Renal cortical epithelial cell (primary cell): ENCODE measurements at places on chromosomes 11 and 22. TPM values are rescaled to one million over a fixed set of nuclear protein-coding genes. Genes with fewer than 3 reads are reported as not detected.

DNA sequence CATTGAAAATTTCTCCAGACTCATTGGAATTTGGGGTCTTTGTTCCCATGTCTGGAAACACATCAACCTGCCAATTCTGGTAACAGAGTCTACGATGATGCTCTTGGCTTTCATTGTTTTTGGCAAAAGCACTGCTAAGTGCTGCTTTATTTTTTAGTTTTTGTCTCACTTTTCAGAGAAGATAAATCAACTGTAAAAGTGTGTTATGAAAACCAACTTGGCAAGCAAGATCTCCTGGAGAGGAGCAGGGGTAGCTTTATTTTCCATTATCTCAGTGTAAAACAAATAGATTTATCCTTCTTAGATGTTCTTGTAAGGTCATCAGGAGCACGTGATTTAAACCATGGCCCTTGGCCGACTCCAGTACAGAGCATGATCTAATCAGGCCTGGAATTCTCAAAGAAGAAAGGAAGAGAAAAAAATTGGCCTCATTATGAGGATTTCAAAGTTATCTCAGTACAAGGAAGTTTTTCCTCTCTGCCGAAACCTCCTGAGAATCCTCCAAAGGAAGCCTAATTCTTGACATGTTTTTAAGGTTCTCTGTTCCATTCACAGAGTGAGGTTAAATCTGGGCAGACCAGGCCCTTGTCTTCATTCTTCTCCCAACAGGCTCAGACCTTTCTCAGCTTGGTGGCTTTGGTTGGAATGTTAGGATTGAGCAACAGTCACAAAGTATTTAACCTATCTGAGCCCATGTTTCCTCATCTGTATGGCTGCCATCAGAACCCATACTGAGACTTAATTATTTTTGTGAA lies 16.4 kb upstream of the PAMR1 start:
- DNase-seq, result peak; percentile 70

GRCh38 chr11:124961972-124962609 lies 8.1 kb downstream of the CCDC15 start:
- DNase-seq, result peak; percentile 75

DNA sequence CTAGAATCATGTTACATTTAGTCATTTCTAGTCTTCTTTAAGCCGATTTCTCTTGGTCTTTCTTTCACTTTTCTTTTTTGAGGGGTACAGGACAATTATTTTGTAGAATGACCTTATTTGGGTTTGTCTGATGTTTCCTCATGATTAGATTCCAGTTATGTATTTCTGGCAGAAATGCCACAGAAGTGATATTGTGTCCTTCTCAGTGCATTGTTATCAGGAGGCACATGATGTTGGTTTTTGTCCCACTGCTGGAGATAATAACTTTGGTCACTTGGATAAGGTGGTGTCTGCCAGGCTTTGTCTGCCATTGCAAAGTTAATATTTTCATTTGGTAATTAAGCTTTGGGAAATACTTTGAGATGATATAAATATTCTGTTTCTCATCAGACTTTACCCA lies 100.3 kb downstream of the RRM1 start:
- DNase-seq, result no peak

- DNase-seq, result no peak
Measured at GRCh38 chr11:27505781-27506180, 788 bp downstream of the LIN7C start.

DNA sequence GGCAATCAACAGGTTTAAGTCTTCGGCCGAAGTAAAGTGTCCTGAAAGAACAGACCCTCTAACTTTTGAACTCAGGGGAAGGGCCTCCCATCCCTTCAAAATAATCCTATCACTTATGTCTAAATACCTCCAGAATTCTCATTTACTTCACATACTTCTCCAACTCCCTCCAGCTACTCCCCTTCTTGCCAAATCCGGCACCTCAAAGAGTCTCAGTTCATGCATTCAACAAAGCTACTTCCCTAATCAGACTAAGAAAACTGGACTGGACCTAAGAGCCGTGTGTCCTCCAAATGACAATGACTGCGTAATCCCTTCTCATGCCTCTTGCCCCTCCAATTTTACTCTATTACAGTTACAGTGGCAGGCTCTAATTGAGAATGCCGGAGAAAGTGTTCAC lies 1.3 kb downstream of the DDB1 start:
- no peak for DNase-seq

DNA sequence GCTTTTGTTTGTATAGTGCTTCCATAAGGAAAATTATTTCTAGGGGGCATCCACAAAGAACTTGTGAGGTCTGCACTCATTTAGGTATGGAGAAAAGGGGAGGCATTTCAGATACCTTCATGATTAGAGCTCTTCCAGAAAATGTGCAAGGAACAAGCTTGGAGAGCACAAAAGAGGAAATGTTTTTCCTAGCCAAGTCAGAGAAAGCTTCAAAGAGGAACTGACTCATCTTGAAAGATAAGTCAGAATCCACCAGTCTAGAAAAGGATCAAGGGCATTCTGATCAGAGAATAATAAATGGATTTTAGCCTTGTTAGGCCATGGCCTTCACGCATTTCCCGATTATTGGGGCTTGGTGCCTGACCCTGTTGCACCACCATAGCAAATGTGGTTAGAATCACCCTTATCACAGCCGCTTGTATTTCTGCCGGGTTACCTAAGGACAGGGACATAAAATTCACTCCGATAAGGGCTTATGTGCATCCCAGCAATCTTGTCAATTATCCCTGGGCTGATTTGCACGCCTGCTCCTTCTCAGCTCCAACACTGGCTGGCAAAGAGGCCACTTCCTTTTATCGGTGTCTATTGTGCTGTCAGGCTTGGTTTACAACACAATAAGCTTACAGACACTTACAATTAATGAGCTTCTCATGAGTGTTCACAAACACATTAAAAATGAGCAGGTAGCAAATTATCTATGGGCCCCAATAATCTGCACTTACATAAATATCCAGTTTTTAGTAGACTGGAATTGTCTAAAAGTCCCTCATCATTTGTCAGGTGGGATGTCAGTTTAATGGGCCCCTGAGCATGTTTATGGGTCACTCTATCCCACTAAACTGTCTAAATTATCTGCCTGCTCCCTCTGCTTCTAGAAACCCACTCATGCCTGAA lies 613.5 kb downstream of the SOX6 start:
- DNase-seq, result no peak

Gene DSCAML1
- 10.1 and 10.2 TPM in 2 replicates for total RNA-seq

DNA sequence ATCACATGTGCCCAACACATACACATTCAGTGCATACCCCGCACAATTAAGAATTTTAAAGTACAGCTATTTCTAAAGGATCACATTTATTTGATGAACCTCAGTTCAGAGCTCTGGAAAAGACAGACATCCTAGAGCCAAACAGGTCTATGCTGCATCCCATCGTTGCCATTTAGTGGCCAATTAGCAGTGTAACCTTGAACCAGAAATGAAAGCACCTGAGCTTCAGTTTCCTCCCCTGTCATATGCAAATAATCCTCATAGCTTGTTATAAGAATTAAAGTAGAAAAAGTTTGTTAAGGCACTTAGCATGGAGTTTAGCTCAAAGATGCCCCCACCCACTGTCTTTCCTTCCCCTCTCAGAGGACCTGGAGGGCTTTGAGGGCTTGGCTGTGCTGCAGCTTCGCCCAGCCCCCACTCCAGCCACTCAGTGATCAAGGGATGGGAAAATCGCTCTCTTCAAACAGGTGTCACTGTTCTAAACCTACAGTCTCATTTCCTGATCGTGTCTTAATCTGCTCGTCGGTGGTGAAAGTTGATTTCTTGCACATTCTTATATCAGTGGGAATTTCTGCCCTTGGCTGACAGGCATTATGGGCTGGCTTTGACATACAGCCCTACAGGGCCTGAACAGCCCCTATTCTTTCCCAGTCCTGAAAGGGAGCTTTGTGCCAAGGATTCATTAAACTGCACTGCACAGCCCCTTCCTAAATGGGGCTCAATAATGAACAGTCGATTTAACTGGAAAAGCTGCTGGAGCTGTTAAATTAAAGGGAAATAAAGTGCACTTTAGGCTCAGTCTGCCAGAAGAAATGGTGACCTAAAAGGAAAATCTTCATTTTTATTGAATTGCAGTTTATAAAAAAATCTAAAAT lies 23.3 kb upstream of the FAM181B start:
- no peak for DNase-seq

DNA sequence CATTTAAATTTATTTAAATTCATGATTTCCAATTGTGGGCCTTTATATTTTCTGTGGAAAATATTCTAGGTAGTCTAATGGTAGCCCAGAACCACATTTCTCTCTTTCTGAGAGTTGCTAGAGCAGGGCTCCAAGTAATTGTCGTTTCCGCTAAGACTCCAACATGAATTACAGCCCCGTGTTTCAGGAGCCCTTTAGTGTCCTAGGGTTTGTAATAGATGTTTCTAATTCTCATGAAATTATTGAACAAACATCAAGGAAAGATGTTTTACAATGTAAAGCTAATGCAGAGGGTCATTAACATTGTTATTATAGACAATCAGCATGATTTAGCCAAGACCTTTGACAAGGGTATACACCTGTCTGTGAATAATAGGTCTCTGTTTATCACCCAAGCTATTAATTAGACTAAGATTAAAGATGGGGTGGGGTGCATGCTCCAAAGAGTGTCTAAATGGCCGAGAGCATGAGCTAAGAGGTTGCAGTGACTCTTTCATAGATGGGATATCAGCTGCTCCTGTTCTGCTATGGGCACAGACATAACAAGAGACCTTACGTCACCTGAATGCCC lies 81.8 kb upstream of the NTM start:
- no peak for DNase-seq

Gene OR5A1
- total RNA-seq, result not detected in 2 replicates

DNA sequence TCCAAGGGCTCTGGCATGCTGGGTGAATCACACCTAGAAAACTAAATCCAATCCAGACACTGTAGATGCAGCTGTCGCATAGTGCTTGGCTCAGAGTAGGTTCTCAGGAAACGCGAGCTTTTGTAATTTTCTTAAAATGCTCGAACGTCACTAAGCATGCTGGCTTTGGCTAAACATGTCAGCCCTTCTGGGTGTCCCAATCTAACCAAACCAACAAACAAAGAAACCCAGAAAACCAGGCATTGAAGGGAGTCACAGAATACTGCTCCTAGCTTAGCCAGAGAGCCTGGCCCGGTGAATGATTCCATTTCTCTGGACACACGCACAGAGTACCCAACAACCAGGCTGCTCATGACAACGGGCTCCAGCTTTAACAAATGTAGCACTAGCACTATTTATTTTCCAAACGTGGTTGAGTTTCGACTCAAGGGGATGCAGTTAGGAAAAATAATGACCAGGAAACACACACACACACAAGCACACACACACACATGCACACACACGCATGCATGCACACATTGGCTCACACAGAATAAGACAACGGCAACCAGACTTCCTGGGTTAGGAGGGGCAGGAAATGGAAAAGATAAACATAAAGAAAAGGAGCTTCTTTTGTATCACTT lies 492.6 kb downstream of the MIAT start:
- DNase-seq, result no peak

DNA sequence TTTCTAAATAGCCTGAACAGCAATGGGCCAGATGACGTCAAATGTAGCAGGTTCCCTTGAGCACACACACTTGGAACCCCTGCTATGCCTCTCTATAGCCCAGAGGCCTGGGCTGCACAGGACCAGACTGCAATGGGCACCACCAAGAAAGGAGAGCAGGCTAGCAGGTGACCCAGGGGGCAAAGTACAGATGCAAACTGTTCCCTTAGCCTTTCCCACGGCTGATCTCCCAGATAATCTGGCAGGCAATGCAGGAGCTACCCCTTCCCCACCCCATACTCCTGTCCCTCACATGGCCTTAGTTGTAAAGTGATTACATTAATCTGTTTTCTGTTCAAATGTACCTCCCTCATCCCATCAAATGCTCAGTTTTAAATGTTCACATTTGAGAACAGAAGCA lies 41.3 kb downstream of the SMCO4 start:
- no peak for DNase-seq

Gene MPZL2
- 28.6 and 53.3 TPM in 2 replicates for total RNA-seq

- DNase-seq, result no peak
Measured at GRCh38 chr22:47054231-47055072, 292.0 kb downstream of the TBC1D22A start.

GRCh38 chr11:69480547-69481392 lies 693 bp upstream of the LINC01488 start:
- no peak for DNase-seq

Gene MUC2
- not detected in 2 replicates for total RNA-seq

Gene NKAPD1
- 28.5 and 44.0 TPM in 2 replicates for total RNA-seq

Gene OSM
- total RNA-seq, result not detected in 2 replicates

- DNase-seq, result no peak
Measured at GRCh38 chr22:29301716-29302401, 4.6 kb upstream of the GAS2L1 start.
